ENCODE measurements at places on chromosomes 2 and 18.

DNA sequence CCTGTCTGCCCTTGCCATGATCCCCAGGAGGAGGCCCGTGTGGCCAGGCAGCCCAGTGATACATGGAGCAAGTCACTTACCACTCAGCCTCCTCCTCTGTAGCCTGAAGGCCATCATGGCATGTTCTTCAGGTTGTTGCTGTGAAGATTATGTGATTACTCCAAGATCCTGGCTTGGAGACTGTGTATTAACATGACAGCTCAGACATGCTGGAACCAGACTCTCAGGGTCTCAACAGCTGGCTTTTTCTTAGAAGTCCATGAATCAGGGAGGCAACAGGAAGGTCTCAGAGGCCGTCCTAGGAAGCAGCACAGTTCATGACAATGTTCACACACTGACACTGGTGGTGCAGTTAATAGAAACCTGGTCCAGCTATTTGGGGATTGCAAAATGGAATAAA, 158.6 kb upstream of the TWIST2 start:
- DNase-seq = no peak

DNA sequence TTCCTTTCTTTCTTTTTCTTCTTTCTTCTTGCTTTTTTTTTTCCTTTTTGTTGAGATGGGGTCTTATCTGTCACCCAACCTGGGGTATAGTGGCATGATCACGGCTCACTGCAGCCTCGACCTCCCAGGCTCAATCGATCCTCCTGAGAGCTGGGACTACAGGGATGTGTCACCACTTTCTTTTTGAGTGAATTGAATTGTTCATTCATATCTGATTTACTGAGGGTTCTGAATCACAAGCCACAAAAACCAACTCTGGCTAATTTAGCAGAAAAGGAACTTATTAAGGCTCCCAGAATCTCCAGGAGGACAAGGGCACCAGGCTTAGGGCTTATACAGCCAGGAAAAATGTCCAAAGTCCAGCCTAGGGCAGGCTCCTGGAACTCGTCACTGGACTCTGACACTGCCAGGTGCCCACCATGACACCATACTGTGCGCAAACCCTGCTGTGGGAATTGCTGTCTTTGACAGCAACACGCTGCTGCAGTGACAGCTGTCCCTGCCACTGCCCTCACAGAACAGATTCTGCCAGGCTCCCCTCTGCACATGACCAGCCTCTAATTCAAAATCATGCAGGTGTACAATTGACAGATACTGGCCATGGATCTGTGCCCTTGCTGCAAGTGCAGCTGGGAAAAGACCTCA, 42.9 kb upstream of the EML6 start:
- peak; percentile 72 for DNase-seq

DNA sequence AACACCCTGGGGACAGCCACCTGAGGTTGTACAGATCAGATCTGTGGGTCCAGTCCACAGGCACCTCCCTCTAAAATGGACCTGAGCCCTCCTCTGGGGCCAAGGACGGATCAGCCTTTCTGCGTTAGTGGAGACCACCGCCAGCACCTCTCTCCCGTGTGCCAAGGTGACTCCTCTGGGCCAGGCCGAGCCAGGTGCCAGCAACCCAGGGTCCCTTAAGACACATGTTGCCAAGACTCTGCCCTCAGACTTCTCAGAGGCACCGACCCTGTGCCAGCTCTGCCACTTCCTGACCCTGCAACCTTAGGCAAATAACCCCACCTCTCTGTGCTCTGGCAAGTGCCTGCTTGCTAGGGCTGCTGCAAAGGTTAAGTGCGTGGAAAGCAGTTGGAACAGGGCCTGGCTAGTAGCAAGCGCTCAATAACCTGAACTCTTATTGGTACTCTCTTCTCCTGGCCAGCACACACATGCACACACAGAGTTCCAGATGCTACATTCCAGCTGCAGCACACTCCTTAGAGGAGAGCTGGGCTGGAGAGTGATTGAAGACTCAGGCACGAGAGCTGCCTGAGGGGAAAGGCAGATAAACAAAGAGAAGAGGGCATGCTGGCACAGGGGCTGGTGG, 105.6 kb downstream of the TNS1 start:
- DNase-seq = no peak

GRCh38 chr2:9614562-9614961, 16.2 kb downstream of the YWHAQ start:
- no peak for DNase-seq

- DNase-seq = no peak
Measured at GRCh38 chr2:11667866-11668637, 1.9 kb downstream of the NTSR2 start.

DNA sequence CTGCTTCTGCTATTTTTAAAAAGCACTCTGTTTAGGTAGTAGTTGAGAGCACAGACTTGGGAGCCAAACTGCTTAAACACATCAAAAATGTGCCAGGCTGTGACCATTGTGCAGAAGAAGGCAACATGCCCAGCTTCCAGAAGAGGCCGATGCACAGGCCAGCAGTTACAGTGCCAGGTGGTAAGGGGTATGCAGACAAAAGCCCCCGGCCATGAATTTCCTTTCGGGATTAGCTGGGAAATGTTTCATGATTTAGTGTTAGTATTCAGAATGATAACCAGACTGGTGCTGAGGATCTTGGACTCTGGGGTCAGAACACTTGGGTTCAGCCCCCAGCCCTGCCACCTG, 40.0 kb upstream of the ATG16L1 start:
- no peak for DNase-seq

All from activated T-cell treated with anti-CD3 and anti-CD28 coated beads, Interleukin-2, amount 50 U/mL, for 72 hours (primary cell).